Stimulated activated naive B cell treated with anti-CD40 and anti-IgM and Interleukin-4, amounts not matched to agents 10 μg/mL and 1 μg/mL and 100 μg/mL, for 72 hours (primary cell): ENCODE measurements at places on chromosomes 6 and 20.

DNA sequence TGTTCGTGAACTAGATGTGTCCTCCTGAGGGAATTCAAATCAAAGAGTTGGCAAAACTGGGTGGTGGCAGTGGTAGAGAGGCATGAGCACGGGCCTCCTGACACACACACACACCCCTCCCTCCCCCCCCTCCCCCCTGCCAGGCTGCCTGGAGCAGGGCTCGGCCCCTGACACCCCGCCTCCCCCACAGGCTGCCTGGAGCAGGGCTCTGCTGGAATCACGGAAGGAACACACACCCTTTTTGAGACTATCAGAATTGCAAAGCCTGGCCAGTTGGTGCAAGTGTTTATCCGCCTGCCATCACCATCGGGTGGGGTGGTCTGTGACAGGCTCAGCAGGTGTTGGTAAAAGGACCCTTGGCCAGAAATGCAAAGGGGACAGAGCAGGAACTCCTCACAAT is 59.0 kb downstream of the FAM120B start:
- no peak for DNase-seq

DNA sequence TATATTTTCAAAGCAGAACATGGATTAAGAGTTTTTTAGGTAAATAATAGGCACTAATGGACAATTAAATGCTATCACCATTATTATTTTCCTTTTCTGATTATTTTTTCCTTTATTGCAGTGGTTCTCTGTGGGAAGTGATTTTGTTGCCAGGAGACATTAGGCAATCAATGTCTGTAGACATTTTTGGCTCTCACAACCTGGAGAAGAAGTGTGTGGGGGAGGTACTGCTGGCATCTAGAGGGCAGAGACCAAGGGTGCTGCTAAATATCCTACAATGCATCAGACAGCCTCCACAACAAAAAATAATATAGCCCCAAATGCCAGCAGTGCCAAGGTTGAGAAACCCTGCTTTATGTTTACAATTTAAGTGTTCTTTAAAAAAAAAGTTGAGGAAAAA is 8.3 kb downstream of the IFNGR1 start:
- no peak for DNase-seq

DNA sequence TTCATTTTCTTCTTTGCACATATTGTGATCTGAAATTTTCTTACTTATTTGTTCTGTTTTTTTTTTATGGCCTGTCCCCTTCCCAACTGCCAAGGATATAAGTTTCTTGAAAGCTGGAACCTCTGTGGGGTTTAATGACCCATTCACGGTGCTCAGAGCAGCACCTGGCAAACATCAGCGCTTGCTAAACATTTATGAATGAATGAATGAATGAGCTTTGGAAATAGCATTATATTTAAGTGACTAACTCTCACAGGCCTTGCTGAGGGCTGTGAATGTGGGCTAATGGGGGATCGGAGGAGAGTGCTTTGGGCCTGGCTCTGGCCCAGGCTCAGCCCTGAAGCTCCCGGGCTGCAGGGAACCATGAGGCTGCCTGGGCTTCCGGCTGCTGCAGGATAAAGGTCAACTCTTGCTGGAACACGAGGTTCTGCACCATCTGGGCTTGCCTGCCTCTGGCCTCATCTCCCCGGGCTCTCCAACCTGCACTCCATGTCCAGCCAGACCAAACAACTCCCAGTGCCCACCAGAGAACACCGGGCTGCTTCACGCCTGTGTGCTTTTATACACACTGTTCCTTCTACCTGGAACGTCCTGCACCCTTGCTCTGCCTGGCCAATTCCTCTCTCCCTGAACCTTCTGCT is 14.6 kb upstream of the ARMC12 start:
- no peak for DNase-seq

DNA sequence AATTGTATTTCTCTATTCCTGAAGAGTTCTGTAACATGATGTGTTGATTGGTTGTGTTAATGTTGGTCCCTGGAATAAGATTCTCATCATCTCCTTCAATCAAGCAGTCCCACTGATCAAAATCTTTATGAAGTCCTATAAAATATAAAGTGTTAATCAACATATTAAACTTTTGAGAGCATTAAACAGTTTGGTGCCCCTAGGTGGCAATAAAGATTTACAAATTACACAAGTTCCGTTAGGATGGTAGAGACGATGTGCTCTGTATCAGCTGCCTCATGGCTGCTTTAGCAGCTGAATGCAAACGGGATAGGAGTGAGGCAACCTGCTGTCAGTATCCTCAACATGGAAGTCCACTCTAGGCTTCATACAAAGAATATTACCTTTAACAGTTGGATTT is 16.9 kb downstream of the TDRD6 start:
- DNase-seq: no peak

DNA sequence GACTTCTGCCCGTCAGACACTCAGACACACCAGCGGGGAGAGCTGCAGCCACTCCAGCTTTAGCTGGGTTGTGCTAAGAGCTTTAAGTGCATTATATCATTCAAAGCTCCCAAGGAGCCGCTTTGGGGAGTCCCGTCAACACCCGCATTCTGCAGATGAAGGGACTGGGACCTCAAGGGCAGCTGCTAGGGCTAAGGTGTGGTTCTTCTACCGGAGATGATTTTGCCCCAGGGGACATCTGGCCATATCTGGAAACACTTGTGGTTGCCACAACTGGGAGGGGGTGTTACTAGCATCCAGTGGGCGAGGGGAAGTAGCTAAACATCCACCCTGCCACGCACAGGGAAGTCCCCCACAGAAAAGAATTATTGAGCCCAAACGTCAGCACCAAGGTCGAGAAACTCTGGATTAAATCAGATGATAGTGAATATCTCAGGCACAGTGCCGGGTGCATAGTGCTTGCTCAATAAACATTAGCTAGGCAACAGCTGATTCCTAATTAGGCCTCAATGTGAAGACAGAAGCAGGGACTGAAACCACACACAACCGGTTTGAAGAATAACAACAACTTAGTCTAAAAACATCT is 29.6 kb downstream of the PMEPA1 start:
- peak; percentile 90 for DNase-seq

DNA sequence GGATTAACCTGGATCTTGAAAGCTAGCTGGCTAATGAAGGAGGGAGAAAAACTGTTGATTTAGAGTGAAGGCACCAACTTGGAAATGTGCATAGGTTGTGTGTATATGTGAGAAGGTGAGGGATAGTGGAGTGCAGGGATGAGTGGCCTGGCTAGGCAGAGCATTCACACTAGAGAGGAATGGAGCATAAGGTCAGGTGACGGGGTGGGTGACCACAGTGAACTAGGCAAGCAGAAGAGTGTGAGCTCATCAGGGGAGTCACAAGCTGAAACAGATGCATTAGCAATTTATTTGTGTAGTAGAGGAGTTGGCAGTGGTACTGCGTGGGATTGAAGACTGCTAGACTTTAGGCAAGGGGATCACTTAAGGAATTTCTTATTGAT is 10.5 kb downstream of the ANKRD66 start:
- no peak for DNase-seq

DNA sequence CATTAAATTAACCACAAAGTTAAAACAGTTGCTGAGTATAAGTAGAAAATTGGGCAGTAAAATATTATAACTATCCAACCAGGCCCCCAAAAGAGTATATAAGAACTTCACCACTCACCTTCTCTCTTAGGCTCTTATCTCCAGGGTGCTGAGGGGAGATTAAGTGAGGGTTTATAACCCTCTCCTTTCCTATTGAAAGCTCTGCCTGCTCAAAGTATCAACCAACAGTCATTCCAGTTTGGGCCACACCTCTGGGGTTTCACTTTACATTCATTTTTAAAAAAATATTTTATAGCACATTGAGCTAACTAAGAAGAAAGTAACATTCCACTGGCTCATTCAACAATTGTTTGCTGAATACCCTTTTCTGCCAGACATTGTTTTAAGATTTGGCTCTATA is 22.1 kb downstream of the GSTA4 start:
- no peak for DNase-seq

DNA sequence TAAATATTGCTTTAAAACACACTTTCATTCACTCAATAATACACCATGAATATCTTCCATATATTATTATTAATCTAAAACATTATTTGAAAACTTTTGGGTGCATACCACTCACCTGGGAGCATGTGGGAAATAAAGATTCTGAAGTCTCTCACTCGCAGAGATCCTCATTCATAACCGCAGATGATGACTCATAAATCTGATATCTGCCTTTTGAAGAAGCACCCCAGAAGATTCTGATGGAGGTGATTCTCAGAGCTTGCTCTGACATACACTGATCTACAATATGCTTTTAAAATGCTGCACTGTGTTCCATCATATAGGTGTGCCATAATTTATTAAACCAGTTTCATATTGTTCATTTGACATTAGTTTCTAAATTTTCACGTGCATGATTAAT is 135.0 kb upstream of the SGK1 start:
- no peak for DNase-seq

GRCh38 chr6:33929575-33930288 is 125.9 kb upstream of the MLN start:
- DNase-seq: peak; percentile 24

GRCh38 chr20:49701241-49701790 is 12.4 kb downstream of the B4GALT5 start:
- DNase-seq: no peak

GRCh38 chr6:155040154-155040553 is 45.0 kb downstream of the TIAM2 start:
- no peak for DNase-seq

- DNase-seq: no peak
Observed at GRCh38 chr6:111854683-111855082, 18.6 kb downstream of the FYN start.

GRCh38 chr6:168852376-168852884 is 401.2 kb downstream of the THBS2 start:
- no peak for DNase-seq

- no peak for DNase-seq
Observed at GRCh38 chr6:107154131-107154800, 39.0 kb upstream of the BEND3 start.

DNA sequence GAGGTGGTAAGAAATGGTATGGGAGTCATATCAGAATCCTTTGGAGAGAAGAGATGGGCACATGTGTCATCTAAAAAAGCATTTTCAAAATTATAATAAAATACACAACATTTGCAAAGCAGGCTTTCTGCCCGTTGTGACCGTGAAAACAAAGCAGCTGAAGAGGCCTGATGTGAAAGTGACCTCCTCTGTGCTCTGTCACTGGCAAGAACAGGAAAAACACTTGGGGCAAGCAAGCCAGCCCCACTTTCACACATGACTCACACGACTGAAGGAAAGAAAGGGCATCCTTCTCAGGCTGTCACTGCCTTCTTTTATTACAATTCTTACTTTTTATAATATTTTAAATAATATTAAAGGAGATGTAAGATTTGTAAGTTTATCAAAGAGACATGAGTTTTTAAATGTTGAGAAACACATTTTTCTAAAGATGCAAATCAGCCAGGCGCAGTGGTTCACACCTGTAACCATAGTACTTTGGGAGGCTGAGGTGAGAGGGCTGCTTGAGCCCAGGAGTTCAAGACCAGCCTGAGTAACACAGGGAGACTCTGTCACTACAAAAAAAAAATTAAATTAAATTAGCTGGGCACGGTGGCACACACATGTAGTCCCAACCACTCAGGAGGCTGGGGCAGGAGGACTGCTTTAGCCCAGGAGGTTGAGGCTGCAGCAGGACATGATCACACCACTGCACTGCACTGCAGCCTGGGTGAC is 143.7 kb downstream of the BTBD9 start:
- no peak for DNase-seq

GRCh38 chr6:9503111-9503761 is 911.6 kb downstream of the TFAP2A start:
- no peak for DNase-seq

DNA sequence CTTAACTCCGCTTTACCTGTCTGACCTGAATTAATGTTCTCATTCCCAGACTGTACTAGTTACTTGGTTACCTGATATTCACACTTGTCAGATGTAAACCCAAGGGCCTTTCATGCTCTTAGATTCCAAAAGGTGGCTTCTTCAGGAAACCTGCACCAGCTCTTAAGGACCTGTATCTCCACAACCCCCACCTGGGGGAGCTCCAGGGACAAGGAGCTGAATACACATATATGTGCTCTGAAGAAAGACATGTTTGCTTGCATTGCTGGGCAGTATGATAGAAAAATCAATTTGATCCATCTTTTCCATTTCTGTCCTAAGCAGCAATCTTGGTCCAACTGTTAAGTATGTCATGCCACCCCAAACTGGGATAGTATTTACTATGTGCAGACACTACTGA is 64.8 kb upstream of the POU3F2 start:
- DNase-seq: no peak

- no peak for DNase-seq
Observed at GRCh38 chr6:134456226-134456625, 138.3 kb upstream of the SGK1 start.

DNA sequence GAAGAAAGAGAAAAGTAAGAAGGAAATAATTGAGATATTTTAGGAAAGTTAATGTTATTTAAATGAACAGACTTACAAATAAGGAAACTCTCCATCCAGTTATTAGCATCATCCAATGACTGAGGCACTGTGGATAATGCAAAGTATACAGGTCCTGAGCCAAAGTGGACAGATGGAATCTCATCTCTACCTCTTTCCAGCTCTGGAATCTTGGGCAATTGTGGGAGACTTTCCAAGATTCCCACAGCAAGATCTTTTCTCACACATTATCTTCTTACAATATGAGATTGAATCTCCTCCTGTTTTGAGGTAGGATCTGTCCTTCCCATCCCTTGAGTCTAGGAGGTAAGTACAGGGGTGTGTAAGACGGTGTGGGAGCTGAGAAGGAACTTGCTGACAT is 28.9 kb downstream of the HTR1E start:
- no peak for DNase-seq

DNA sequence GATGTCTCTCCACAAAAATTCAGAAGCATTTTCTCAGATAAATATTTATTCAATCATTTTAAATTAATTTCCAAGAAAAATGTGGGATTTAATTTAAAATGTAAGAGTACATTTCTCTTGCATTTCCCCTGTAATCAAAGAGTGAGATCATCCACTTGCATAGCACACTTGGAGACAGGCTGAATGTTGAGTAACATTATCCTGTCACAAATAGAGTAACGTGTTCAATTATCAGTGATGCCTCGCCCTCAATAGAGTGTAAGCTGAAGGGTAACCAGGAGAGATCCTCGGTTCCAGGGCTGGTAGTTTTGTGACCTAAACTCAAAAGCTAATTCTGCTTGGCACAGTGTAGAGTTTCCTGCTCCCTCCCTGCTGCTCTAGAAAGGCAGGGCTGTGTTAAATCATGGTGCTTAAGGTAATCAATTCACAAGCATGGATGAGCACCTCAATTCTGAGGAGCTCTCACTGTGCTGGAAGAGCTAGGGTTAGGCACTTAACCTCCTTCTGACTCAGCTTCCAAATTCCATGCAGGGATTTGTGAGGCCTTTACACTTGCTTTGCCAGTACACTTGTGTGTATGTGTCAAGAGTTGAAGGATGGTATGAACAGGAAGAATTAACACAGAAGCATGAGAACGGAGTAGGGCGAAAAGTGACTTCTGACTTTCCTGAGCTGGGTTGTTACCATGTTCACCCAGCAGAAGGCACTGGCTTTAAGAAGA is 56.6 kb downstream of the MMUT start:
- DNase-seq: no peak

- DNase-seq: no peak
Observed at GRCh38 chr6:138716013-138716412, 57.6 kb upstream of the CCDC28A start.

- DNase-seq: no peak
Observed at GRCh38 chr20:46563170-46563859, 12.9 kb upstream of the OCSTAMP start.
